Esophagus muscularis mucosa (tissue), 4 donors: ENCODE measurements at places on chromosomes 3 and 15. TPM values are rescaled to one million over a fixed set of nuclear protein-coding genes. Genes with fewer than 3 reads are reported as not detected.

- no peaks in the 10 kb centered on the region for H3K27me3 ChIP-seq
- H3K4me1 ChIP-seq, result no peaks in the 10 kb centered on the region
- no peak overlapping the region for H3K4me3 ChIP-seq
- peak; percentile 68 for DNase-seq
- no peaks in the 10 kb centered on the region for H3K36me3 ChIP-seq
Measured at GRCh38 chr3:157063926-157064325, 96.0 kb downstream of the CCNL1 start.

LINGO1 gene
- total RNA-seq, result 1.0 TPM

STRIT1 gene
- total RNA-seq, result not detected

SCAMP5 gene
- total RNA-seq, result 4.8 TPM
